ENCODE measurements at places on chromosomes 2 and 18.

GRCh38 chr2:37550190-37550589 lies 121.3 kb downstream of the CDC42EP3 start:
- DNase-seq = no peak

DNA sequence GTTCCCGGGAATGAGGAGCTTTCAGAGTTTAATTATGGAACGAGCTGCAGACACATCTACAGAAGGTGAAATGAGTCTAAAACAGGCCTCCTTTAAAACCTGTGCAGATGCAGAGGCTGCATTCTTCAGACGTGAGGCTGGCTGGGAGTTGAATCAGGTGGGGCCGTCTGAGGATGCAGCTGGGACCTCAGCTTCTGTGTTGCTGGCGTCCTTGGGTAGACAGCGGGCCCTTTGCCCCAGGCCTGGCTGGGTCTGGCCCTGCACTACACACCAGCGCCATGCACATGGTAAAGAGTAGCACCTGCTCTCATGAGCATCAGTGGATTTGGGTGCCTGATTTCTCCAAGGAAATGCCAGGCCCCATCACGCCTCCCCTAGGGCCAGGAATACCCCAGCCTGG lies 67.3 kb downstream of the TMEM18 start:
- no peak for DNase-seq

- no peak for DNase-seq
Observed at GRCh38 chr2:196260546-196260945, 89.2 kb upstream of the STK17B start.

DNA sequence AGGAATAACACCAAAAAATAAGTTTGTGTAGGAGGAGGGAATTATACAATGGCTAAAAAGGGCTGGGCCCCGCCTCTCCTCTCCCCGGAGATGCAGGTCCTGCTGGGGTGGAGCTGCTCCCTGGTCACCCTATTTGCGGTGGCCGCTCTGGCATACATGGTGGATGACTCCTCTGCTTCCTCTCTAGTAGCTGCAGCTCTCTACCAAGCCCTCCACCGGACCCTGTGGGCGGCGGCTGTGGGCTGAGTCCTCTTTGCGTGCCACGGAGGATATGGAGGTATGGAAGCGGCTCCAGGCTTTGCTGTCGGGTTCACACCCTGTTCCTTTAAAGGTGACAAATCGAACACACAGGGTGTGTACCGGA lies 77.1 kb upstream of the SEC11C start:
- no peak for DNase-seq

GRCh38 chr2:98932778-98933343 lies 3.2 kb downstream of the CRACDL start:
- no peak for DNase-seq

- no peak for DNase-seq
Observed at GRCh38 chr2:230023313-230023712, 45.4 kb downstream of the SLC16A14 start.

DNA sequence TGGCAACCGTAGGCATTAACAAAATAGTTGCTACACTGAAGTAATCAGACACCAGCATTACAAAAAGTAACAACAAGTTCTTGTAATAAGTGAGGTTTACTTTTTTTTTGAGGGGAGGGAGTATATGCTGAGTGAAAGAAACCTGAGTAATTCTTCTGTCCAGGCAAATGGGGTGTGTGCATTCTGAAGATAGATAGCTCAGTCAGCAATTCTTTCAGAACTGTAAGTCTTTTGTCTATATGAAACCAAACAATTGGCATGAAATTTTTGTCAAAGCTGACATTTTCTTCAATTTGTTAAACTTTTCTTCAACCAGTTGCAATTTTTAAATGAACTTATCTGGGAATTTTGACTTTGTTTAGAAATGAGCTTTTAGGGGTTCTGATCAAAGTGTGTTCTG lies 208.1 kb upstream of the THSD7B start:
- DNase-seq = no peak

GRCh38 chr18:58117786-58118403 lies 73.9 kb downstream of the NEDD4L start:
- no peak for DNase-seq

GRCh38 chr2:3703236-3703756 lies at the start of gene DCDC2C:
Gene DCDC2C, plus strand, starts transcription at chr2:3703575. Its CDS starts 177 bp downstream, at chr2:3703752.
- DNase-seq = no peak

DNA sequence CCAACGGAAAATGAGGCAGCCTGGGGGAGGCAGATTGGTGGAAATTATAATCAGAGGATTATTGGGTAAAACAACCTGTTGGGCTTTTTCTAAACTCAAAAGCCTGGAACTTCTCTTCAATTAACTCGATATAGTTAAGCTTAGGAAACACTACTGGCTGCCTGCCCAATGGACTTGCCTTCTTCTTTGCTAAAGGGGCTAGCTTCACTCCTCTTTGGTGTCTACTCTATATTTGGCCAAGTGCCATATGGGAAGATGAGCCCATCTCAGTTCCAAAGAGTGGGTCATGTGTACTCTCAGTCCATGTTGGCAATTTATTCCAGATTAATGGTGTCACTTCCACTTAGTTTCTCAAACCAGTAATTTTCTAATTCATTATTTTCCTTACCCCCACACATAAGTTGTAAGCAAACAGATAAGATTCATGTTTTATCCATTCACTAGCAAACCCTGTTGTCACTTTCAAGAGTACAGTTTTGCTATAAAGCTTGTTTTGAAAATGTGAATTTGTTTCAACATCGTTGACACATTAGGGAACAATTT lies 34.3 kb downstream of the DARS1 start:
- peak; percentile 25 for DNase-seq

- no peak for DNase-seq
Observed at GRCh38 chr18:48792611-48793380, 158.0 kb downstream of the SMAD7 start.

- no peak for DNase-seq
Observed at GRCh38 chr18:47506897-47507296, 255.4 kb upstream of the SKOR2 start.

DNA sequence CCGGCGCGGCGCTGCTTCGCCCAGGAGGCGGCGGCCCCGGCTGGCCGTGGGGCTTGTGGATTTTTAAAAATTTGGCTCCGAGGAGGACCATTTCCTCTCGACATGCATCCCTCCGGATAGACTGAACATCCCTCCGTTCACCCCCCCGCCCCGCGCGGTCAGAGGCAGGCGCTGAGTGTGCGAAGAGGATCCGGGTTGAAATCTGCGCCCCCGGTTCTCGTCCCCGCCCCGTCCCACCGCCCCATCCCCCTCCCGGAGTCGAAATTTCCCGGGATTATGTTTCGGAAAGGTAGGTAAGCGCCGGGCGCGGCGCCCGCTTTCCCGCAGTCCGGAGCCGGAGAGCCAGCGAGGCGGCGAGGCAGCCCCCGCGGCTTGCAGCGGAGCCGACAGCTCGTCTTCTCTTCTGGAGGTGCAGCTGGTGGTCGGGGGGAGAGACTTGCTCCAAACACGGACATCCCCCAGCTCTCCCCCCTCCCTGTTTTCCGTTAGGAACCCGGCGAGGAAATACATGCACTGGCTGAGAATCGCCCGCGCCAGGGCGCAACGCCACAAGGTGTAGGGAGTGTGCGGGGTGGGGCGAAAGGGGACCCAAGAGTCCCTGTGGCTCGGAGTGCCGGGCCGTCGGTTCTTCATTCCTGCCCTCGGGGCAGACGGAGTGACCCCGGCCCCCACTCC lies at the start of gene PRKCE:
TSS of gene PRKCE (plus strand) at position 261 of the 675 bp plus-strand sequence.
- no peak for DNase-seq

DNA sequence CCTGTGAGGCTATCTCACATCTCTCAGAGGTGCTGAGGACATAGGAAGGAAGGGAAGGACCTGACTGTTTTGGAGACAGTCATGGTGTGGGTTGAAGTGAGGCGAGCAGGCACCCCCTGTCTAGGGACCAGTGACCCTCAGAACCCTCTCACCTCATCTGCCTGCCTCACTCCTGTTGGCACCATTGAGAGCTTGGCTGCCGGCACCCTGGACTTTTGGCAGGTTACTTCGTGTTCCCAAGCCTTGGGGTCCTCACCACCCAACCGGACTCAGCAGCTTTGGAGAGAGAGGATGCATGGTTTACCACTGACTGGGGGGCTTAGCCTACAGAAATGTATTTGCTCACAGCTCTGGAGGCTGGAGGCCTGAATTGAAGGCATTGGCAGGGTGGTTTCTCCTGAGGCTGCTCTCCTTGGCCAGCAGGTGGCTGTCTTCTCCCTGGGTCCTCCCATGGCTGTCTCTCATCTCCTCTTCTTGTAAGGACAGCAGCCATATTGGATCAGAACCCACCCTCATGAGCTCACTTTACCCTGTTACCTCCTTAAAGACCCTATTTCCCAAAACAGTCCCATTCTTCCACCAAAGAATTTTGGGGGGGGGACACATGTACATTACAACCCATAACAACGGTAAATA lies 142.0 kb downstream of the TSN start:
- DNase-seq = no peak

DNA sequence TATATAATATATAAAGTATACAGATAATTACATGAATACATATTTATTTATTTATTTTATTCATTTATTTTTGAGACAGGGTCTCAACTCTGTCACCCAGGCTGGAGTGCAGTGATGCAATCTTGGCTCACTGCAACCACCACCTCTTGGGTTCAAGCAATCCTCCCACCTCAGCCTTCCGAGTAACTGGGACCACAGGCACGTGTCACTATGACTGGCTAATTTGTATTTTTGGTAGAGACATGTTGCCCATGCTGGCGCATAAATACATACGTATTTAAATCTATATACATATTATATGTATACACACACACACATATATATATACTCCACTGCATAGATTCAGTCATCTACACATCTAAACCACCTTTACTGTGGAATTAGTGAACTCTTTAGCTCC lies 20.6 kb upstream of the NDUFV2 start:
- DNase-seq = no peak

DNA sequence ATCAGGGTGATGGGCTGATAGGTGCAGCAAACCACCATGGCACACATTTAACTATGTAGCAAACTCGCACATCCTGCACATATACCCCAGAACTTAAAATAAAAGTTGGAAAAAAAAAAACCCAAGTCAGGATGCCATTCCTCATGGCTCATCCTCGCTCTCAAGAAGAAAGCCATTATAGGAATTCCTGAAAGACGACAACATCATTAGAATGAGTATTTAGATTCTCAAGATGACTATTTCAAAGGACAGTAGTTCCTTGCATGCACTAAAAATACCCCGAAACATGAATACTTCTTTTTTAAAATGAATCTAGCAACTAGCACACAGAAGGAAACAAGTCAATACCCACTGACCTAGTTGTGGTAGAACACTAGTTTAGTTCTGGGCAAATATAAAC lies 285.8 kb upstream of the REV1 start:
- DNase-seq = no peak

DNA sequence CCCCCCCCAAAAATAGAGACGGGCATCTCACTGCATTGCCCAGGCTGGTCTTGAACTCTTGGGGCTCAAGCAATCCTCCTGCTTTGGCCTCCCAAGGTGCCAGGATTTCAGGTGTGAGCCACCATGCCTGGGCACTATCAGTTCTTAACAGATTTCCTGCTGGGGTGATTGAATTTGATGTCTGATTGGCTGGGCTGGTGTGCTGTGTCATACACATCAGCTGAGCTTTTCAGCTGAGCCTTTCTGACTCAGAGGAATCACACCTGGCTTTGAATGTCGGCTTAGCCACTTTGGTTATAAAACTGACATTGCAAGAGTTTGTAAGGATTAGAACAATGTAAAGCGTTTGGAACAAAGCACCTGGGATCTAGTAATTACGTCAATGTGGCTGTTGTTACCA lies 18.9 kb downstream of the NCAPH start:
- no peak for DNase-seq

- no peak for DNase-seq
Observed at GRCh38 chr2:36779462-36779861, 83.0 kb downstream of the VIT start.

- DNase-seq = peak; percentile 41
Observed at GRCh38 chr18:62523631-62524439, 1.0 kb downstream of the ZCCHC2 start.

DNA sequence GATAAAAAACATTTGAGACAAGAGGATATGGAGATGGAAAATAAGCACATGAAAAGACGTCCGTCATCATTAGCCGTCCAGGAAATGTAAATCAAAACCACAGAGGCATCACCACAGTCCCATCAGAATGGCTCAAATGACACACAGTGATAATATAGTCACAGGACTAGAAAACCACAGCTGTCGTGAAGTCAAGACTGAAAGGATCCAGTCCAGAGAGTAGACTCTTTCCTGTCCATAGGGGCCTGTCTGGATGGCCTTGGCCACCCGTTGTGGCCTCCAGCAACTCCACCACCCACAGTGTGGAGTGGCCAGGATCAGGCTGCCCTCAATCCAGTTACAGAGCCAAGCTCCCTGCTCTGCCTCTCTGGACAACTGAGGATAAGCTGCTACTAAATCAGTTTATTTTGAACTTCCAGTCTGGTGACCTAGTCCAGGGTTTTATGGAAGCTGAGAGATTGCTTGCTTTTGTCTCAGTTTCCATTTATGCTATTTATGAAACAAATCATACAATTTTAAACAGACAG lies 60.4 kb downstream of the RHOB start:
- DNase-seq = no peak

- no peak for DNase-seq
Observed at GRCh38 chr2:20217041-20217970, 7.6 kb downstream of the SDC1 start.

DNA sequence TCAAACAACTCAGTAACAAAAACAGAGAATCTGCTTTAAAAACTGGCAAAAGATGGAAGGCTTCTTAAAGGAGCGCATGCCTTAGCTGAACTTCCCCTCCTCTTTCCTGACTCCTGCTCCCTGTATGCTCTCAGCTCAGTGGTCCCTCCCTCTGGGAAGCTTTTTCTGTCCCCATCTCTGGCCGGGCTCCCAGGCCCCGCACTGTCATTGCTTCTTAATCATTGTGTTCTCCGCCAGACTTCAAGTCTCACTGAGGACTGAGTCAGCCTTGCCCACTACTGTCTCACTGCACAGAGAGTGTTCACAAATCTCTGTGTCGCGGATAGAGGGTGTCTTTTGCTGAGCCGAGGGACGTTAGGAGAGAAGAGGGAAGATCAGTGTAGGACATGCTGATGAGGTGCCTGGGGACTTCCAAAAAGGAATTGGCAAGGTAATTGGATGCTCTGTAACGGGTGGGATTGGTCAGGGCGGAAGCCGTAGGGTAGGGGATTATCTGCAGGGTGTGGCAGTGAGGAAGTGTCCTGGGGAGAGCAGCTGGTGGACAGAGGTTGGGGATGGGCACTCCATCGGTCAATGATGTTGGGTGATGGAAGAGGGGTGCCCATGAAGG lies 16.2 kb downstream of the TOGARAM2 start:
- no peak for DNase-seq

DNA sequence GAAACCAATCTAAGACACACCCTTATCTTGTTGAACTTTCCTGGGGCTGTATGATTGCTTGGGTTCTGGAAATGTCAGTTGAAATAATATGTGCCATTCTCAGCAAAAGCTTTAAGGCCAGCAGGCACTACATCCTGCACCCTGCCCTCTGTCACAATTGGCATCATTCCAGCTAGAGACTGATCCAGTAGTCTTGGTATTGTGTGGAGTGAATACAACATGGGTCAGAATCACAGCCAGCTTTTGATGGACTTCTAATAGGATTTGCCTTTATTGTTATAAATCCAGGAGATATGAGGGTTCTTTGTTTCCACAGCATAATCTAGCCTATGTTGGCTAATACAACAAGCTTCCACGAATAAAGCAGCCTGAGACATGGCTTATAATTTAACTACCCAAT lies 617.0 kb upstream of the CDH2 start:
- no peak for DNase-seq
